ENCODE measurements at places on chromosomes 1 and 21.

- DNase-seq, result no peak
Observed at GRCh38 chr1:229117664-229118300, 153.1 kb upstream of the RAB4A start.

DNA sequence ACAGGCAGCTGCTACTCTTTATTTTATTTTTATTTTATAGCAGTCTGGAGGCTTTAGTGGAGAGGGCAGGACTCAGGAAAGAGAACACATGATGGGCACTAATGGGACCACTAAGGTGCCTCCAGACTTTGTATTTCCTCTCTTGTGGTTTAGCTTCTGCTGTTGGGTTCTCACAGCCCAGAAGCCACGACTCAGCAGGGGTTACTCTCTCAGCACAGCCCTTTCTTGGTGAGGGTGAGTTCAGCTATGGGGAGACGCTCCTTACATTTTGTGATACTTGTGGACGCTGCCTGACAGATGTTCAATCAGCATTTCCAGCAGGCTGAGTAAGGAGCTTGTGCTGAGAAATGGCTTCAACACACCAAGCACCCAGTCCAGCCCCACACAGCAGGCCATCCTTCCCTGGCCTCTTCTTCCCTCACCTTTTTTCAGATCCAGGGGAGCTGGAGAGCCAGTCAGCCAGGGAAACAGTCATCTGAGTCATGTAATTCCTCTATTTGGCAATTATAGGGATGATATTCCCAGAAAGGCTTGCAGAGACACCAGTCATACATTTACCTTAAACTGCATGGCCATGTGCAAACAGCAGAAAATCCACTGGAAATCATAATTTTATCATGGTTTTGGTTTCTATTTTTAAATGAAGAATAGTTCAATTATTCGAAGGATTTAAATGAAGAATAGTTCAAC is 53.2 kb upstream of the RAB3GAP2 start:
- DNase-seq, result no peak

GRCh38 chr1:248890549-248891498 is 15.2 kb upstream of the PGBD2 start:
- no peak for DNase-seq

- no peak for DNase-seq
Observed at GRCh38 chr21:42091899-42092508, 20.9 kb downstream of the UMODL1 start.

GRCh38 chr1:162661336-162661735 is 29.1 kb downstream of the DDR2 start:
- no peak for DNase-seq

- no peak for DNase-seq
Observed at GRCh38 chr1:37068897-37069296, 34.6 kb upstream of the GRIK3 start.

DNA sequence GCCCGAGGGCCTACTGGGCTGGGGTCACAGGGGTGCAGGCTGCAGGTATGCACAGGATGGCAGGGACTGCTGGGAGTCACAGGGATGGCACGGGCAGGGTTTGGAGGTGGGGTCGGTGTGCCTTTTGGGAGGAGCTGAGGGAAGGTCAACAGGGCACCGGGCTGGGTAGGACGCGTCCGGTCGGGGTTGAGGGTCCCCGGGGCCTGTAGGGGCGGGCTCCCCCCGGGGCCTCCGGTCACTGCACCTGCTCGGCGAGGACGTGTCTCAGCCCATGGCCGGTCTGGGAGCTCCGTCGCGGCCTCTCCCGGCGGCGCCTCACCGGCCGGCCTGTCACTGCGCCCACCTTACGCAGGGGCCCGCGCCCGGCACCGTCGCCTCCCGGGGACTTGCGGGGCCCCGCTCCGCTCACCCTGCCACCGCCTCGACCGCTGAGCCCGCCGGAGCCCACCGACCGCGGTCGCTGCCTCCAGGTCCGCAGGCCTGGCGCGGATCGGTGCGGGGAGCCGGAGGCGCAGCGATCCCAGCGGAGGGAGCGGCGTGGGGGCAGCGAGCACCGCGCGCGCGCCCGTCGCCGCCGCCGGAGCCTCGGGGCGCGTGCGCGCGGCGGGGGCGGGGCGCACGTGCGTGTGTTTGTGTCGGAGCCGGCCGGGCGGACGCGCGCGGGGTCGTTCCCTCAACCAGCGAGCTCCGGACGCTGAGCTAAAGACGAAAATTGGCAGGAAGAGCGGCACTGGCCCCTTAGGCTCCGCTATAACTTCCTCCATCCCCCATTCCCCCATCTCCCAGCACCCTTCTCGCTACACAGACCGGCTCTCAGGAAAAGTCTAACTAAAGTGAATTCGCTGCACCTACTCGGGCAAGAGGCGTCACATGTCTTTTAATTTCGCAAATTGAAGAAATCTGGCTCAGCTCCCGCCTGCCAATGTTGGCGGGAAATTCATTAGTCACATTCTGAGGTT is at the start of gene AMIGO1:
TSS of gene AMIGO1 (minus strand) at position 552 of the 959 bp plus-strand sequence. CDS start 815 bp downstream, outside the sequence.
- DNase-seq, result peak; percentile 65

DNA sequence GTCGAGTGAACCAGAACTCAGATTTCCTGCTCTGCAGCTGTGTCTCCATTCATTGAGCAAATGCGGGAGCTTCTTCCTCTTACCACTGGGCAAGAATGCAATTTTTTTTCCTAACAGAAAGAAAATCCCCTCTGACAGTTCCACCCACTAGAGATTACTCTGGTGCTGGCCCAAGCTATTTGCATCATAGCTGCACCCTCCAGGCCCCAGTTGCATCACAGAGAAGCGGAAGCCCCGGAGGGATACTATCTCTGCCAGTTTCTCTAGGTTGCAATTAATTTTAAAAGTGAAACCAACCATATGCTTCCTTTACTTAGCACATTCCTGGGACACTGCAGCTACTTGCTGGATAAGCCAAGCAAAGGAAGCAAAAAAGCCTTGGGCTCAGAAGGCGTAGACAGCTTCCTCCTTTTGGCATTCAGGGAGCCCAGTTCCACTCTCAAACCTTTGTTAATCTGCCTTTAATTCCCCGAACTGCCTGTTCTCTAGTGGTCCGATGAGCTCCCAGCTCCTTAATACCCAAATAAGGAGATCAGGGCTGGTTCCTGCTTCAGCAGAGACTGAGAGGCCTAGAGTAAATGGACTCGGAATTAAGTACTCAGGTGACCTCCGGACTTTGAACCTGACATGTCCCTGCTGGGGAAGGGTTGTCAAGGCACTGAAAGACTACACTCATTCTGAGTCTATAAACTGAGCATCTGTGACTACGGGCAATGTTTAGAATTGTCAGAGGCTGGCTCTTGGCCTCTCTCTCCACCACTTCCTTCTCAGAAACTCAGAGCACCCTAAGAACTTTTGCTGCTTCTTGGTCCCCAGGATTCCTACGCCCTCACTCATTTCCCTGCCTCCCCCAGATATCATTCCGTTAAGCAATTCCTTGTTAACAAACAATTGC is 72.5 kb upstream of the TNFSF18 start:
- no peak for DNase-seq

GRCh38 chr1:104921525-104921924 is 1171.8 kb downstream of the AMY1C start:
- no peak for DNase-seq

DNA sequence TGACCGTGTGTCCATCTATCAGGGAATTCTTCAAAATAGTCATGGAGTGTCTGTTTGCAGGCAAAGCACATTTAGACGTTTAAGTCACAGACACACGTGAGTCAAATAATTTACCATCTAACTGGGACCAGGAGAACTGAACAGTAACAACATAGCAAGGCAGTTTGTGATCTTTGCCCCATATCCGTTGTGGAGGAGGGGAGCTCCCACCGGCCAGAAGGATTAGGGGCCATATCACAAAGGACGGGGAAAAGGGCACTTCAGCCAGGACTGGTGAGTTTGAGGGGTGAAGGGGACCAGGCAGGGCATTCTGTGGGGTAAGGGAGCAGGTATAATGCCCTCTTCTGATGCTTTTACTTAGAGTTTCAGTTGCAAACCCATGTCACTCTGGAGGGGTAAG is 22.9 kb downstream of the ELAPOR1 start:
- no peak for DNase-seq

GRCh38 chr21:44295163-44295573 is 4.7 kb upstream of the PFKL start:
- no peak for DNase-seq

DNA sequence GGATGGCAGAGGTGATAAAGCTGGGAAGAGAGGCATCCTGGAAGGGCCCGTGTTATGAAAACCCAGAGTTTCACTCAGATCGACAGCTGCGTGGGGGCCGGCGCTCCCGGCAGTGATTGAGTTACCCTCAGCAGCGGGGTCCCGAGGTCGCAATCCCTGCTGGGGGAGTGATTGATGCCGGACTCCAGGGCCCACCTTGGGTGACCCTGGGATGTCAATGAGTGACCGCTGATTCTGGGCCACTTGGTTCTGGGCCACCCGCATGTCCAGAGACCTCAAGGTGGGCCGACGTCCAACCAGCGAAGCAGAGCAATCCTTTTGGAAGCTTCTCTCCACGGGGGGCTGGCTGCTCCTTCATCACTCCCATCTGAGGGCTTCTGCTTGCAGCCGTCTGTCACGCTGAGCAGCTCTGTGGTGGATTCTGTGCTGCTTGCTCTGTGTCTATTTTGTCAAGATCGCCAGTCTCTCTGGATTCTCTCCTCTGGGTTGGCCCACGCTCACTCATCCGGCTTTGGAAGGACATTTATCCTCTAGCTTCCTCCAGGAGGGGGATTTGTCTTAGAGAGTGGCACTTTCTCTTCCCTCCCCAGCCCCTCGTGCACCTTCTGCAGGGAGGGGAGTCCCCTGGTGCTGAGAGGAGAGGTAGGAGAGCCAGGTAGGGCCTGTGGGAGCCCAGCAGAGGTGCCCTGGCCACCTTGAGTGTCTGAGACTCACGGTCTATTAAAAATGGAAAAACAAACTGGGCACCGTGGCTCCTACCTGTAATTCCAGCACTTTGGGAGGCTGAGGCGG is 110.9 kb upstream of the C1orf174 start:
- DNase-seq, result no peak

GRCh38 chr1:201296352-201296751 is 13.0 kb downstream of the PKP1 start:
- DNase-seq, result no peak

GRCh38 chr1:24411963-24412362 is 1.6 kb downstream of the STPG1 start:
- no peak for DNase-seq

DNA sequence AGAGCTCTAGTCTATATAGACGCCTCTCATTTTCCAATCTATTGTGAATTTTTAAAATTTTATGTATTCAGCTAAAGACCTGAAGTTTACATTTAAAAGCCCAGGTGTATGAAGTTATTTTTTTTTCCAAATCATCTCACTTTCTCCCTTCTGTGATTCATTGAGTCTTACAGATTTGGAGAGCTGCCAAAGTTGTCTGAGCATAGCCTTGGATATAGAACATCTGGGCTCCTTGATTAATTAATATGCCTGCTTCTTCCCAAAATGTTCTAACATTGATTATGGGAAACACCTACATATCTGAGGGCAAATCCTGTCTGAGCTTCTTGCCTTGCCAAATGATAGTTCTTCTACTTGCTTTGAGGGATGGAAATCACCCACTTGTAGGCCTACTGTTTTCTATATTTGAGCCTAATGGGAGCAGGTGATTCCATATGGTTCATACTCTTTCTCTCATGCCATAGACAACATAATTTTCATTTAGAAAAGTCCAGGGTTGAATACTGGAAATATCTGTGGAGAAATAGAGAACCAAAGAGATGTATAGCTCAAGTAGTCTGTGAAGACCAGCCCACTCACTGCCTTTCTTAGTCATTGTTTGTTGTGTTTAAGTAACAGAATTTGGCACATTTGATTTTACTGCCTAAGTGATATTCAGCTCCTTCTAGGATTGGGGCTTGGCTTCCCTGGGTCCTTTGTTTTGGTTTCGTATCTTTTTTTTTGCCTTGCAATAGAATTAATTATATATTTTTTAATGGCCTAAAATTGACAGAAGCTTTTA is 46.2 kb downstream of the MACF1 start:
- DNase-seq, result no peak

- no peak for DNase-seq
Observed at GRCh38 chr1:117051224-117052064, 8.7 kb upstream of the TTF2 start.

GRCh38 chr1:60575326-60575977 is 501.9 kb upstream of the C1orf87 start:
- DNase-seq, result no peak

- DNase-seq, result no peak
Observed at GRCh38 chr1:81801651-81802456, 1.1 kb downstream of the ADGRL2 start.

- no peak for DNase-seq
Observed at GRCh38 chr1:44433209-44433608, 28.2 kb downstream of the RNF220 start.

GRCh38 chr1:18913065-18913835 is 10.9 kb upstream of the ALDH4A1 start:
- peak; percentile 65 for DNase-seq

DNA sequence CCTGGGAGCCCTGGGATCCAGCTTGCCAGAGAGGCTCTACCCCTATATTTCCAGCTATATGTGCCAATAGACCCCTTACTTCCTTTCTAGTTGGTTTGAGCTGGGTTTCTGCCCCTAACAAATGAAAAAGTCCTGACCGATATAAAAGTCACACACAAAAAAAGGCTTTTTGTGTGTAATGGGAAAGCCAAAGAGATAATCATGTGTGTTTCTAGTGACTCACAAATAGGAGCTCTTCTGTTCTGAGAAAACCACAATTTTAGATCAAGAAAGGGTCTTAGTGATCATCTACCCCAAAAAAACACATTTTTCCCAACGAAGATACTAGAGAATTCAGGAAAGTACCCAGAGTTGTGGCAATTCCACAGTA is 23.0 kb upstream of the PLEKHA6 start:
- no peak for DNase-seq

- DNase-seq, result no peak
Observed at GRCh38 chr1:1206966-1207531, 657 bp upstream of the TNFRSF18 start.

DNA sequence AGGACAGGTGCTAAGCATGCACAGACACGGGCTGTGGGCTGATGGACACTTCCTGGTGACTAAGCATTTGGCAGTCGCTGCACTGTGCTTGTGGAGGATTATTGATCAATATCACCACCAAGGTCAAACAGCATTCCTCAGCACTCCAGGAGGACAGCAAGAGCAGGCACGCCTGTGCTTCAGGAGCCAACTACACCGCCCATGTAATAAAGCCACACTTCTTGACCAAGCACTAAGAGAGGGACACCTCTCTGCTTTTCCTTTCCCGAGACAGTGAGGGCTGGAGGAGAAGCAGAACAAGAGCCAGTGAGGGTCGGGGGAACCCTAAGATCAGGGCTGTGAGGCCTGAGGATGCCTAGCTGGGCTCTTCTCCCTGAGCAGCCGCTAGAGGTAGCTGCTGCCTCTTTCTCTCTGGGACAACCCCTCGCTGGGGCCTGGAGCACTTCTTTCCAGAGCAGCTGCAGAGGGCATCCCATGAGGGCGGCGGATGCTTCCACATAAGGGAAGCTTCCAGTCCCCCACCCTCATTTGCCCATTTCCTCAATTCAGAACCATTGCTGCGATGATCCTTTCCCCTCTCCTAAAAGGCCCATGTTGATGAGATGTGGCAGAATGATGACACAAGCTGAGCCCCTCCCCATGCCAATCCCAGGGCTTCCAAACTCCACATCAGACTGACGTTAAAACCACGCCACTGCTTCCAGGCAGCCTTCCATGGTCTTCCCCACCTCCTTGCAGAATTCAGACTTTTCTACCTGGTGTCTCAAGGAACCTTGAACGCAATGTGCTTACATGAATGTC is 19.1 kb downstream of the RAB7B start:
- DNase-seq, result no peak

GRCh38 chr1:34406377-34406776 is 229.7 kb downstream of the C1orf94 start:
- DNase-seq, result no peak

GRCh38 chr1:67608661-67609576 is 76.1 kb upstream of the GADD45A start:
- no peak for DNase-seq

Data from CD4-positive, alpha-beta memory T cell (primary cell).